Kidney (tissue), 22 donors: ENCODE measurements at places on chromosomes 13 and 19. TPM values are rescaled to one million over a fixed set of nuclear protein-coding genes. Genes with fewer than 3 reads are reported as not detected.

The ARGLU1 gene
- total RNA-seq = 86.7 TPM

The MIA gene
- total RNA-seq = 6.5 TPM

The TNFSF11 gene
- total RNA-seq = 0.22 TPM

The CRX gene
- total RNA-seq = not detected

The LRRC25 gene
- 13.1 TPM for total RNA-seq

The ZNF296 gene
- 2.1 TPM for total RNA-seq

The CARM1 gene
- total RNA-seq = 41.2 TPM

The ZNF700 gene
- total RNA-seq = 20.9 TPM

The MAST1 gene
- 0.35 TPM for total RNA-seq

The THSD8 gene
- 3.2 TPM for total RNA-seq

The SIGLEC5 gene
- total RNA-seq = not detected

The ZNF98 gene
- 1.2 TPM for total RNA-seq

The INSL3 gene
- not detected for total RNA-seq

The PRX gene
- 4.5 TPM for total RNA-seq

The PSG7 gene
- not detected for total RNA-seq

The ATP1A3 gene
- not detected for total RNA-seq

The ADAMTSL5 gene
- 4.6 TPM for total RNA-seq
